ENCODE measurements at places on chromosomes 16 and 17. TPM values are rescaled to one million over a fixed set of nuclear protein-coding genes. Genes with fewer than 3 reads are reported as not detected.

The DBF4B gene
- 26.9 TPM for total RNA-seq

The MARVELD3 gene
- not detected for total RNA-seq

GRCh38 chr17:38893113-38893512, 23.3 kb downstream of the LASP1 start:
- H3K27me3 ChIP-seq = no peaks in the 10 kb centered on the region
- H3K36me3 ChIP-seq = peaks cover 91% of the 10 kb centered on the region
- peaks cover 39% of the 10 kb centered on the region for H3K4me1 ChIP-seq
- no peak overlapping the region for H3K27ac ChIP-seq
- DNase-seq = no peak

DNA sequence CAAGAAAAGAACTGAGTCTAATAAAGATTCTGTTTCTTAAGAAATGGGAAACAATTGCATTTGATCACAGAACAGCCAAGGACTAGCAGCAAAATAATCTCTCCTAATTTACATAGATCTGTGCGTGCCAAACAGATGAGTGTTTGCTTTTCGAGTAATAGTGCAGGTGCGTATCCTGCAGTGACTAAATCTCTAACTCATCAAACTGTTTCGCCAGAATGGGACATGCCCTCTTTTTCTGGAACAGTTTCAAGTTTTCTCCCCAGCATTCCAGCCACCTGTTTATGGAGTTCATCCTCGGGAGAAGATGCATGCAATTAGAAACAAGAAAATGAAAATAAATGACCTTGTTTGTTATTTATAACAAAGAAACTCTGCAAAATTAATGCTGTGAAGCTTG, 5.7 kb upstream of the TOX3 start:
- H3K36me3 ChIP-seq = no peaks in the 10 kb centered on the region
- no peak overlapping the region for H3K27ac ChIP-seq
- H3K27me3 ChIP-seq = no peaks in the 10 kb centered on the region

The CNTD1 gene
- total RNA-seq = not detected

DNA sequence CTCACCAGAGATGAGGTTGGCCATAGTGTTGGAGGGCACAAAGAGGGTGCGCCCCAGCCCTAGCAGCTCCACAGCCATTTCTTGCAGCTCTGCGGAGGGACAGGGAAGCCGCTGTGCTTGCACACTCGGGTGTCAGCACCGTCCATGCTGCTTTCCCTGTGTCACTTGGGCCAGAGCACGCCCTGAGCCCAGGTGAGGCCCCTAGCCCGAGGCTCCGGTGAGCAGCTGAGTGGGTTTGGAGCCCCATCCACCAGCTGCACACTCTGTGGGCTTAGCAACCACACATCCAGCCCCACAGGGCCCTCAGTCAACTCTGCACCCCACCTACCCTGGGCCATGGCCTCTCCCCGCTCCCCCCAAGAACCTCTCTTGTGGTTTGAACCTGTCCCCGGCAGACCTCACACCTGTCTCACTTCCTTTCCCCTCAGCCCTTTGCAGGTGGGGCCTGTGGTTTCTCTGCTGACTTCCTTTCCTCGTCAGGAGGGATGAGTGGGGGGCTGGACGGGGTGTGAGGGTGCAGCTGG, 20.7 kb downstream of the TMEM235 start:
- no peak overlapping the region for H3K4me3 ChIP-seq
- peaks cover 90% of the 10 kb centered on the region for H3K4me1 ChIP-seq
- no peak for DNase-seq
- no peaks in the 10 kb centered on the region for H3K27me3 ChIP-seq
